ENCODE measurements at places on chromosomes 3 and 15.

- no peak for DNase-seq
Measured at GRCh38 chr15:65371976-65372786, 5.6 kb downstream of the IGDCC3 start.

GRCh38 chr15:31344266-31344665 is 17.6 kb downstream of the KLF13 start:
- no peak for DNase-seq

DNA sequence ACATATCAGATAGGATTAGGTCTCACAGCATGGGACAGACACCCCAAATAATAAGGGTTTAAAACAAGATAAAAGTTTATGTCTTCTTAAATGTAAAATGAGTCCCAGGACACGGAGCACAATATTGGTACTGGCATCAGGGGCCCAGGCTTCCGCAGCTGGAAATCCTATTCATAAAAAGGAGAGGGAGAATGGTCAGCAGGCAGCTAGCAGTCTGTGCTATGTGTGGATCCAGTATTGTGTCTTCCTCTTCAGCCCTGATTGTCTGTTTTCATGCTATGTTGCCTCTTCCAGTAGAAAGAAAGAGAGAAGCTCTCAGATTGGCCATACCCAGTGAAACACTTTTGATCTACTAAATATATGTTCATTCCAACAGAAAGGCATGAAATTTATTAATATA is 319.3 kb upstream of the SLCO3A1 start:
- no peak for DNase-seq

GRCh38 chr3:73504239-73504638 is 120.5 kb downstream of the PDZRN3 start:
- DNase-seq: peak; percentile 60

- no peak for DNase-seq
Measured at GRCh38 chr15:76756381-76756780, 148.8 kb downstream of the SCAPER start.

- peak; percentile 76 for DNase-seq
Measured at GRCh38 chr3:194315088-194315964, 35.8 kb downstream of the CPN2 start.

DNA sequence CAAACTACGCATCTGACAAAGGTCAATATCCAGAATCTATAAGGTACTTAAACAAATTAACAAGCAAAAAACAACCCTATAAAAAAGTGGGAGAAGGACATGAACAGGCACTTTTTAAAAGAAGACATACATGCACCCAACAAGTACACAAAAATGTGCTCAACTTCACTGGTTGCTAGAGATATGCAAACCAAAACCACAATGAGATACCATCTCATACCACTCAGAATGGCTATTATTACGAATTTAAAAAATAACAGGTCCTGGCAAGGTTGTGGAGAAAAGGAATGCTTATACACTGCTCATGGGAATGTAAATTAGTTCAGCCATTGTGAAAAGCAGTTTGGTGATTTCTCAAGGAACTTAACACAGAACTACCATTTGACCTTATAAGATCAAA is 175.6 kb upstream of the MLF1 start:
- no peak for DNase-seq

- no peak for DNase-seq
Measured at GRCh38 chr3:15781637-15782402, 16.0 kb downstream of the ANKRD28 start.

DNA sequence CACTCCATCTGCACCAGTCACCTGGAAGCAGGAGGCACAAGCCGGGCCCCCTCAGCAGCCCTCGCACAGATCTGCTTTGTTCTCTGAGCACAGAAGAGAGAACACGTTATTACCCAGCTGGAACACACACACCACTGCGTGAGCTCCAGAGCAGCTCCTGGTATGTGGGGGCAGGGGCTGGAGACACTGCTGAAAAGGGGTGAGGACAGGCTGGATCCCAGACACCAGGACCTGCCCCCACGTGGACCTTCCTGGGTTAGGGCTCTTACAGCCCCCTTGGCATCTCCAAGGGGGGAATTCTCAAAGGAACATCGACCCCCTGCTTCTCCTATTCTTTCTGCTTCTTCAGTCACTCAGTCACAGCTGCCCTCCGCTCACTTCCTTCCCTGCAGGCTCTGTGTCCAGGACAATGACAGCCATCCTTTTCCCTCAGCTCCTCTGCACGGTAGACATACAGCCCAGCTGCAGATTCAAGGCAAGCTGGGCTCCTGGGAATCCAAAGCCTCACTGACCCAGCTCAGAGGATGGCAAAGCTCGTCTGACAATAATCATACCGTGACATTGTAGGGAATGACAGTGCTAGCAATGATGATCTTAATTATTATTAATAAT is 33.7 kb downstream of the PRR20G start:
- no peak for DNase-seq

GRCh38 chr15:68980786-68981185 is 33.7 kb upstream of the NOX5 start:
- no peak for DNase-seq

DNA sequence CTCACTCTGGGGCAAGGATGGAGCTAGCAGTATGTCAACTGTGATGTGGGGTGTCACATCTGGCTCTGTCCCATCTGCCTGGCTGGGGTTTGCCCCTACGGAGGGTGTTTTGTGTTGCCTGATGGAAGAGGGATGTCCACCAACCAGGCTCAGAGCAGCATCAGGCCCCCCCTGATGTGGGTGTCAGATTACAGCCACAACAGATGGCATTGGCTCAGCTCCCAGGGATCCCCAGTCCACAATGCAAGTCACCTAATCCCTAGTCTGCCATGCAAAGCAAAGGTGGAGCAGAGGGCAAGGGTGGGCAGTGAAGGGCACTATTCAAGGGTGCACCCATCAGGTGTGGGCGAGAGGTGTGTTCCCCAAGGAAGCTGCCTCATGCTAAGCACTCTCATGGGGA is 48.9 kb upstream of the AMOTL2 start:
- DNase-seq: no peak

- peak; percentile 14 for DNase-seq
Measured at GRCh38 chr3:160163229-160163878, 61.9 kb upstream of the C3orf80 start.

GRCh38 chr3:170989100-170989648 is 37.3 kb downstream of the SLC2A2 start:
- DNase-seq: no peak

- DNase-seq: no peak
Measured at GRCh38 chr3:183158113-183158512, 4.4 kb downstream of the LAMP3 start.

- no peak for DNase-seq
Measured at GRCh38 chr15:58520464-58520863, 88.7 kb downstream of the LIPC start.

- no peak for DNase-seq
Measured at GRCh38 chr3:169528289-169528688, 135.2 kb downstream of the MECOM start.

- DNase-seq: no peak
Measured at GRCh38 chr3:126956866-126957650, 25.9 kb upstream of the PLXNA1 start.

- DNase-seq: no peak
Measured at GRCh38 chr15:48282216-48282615, 49.0 kb upstream of the DUT start.

- no peak for DNase-seq
Measured at GRCh38 chr3:17579289-17580031, 163.0 kb downstream of the TBC1D5 start.

- peak; percentile 94 for DNase-seq
Measured at GRCh38 chr15:36501063-36501678, 78.3 kb upstream of the CDIN1 start.

- no peak for DNase-seq
Measured at GRCh38 chr3:73926360-73927202, 301.8 kb upstream of the PDZRN3 start.

GRCh38 chr3:171056528-171056927 is 30.0 kb upstream of the SLC2A2 start:
- no peak for DNase-seq

- DNase-seq: no peak
Measured at GRCh38 chr3:165518346-165518745, 318.9 kb downstream of the BCHE start.

DNA sequence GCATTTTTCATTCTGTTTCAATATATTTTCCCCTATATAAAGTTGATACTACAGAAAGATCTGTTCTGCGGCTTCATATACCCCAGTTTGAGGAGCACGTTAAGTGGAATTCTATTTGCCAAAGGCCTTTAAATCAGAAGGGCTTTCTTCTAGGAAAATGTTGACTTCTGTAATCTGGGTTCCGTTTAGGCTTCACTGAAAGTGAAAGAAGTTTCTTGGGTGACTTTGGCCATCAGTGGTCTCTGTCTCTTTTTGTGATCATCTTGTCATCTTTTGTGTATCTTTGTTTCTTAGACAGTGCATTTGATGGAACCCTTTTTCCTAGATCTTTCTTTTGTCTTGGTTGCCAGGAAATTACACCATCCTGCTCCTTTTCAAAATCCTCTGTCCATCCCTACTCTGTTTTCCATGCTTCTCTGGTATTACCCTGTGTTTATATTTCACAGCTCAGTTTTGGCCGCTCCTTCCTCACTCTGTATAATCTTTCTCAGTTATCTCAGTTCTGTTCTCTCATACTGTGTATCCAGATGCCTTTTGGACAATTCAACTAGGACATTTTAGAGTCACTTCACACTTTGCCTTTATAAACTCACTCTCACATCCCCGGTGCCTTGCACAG is 40.7 kb upstream of the MAP3K13 start:
- no peak for DNase-seq

- DNase-seq: peak; percentile 55
Measured at GRCh38 chr15:75204340-75205063, 2.8 kb downstream of the C15orf39 start.

GRCh38 chr3:182644790-182645433 is 148.4 kb upstream of the ATP11B start:
- no peak for DNase-seq

DNA sequence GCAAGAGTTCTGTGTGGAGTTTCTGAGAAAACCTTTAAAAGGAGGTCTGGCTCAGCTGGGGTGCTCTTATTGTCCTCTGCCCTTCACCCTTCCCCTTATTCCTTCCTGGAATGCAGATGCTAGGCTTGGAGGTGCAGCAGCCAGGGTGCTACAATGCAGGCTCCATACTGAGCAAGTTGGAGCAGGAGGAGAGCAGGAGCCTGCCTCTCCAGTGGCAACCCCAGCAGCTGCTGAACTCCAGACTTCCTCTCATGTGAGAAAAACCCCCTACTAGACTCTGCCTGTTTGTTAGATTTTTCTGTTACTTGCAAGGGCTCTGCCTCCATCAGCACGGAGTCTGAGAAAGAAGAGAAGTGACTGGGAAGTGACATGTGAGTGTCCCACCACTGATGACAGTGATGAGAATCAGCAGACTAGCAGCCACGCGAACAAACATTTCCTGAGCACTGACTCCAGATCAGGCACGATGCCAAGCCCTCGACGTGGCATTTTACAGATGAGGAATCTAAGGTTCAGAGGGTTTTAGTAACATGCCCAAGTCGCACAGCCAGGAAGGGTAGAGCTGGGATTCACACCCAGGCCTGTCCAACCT is 16.1 kb upstream of the RARRES1 start:
- DNase-seq: no peak

GRCh38 chr3:37028329-37028728 is 35.0 kb downstream of the MLH1 start:
- no peak for DNase-seq

DNA sequence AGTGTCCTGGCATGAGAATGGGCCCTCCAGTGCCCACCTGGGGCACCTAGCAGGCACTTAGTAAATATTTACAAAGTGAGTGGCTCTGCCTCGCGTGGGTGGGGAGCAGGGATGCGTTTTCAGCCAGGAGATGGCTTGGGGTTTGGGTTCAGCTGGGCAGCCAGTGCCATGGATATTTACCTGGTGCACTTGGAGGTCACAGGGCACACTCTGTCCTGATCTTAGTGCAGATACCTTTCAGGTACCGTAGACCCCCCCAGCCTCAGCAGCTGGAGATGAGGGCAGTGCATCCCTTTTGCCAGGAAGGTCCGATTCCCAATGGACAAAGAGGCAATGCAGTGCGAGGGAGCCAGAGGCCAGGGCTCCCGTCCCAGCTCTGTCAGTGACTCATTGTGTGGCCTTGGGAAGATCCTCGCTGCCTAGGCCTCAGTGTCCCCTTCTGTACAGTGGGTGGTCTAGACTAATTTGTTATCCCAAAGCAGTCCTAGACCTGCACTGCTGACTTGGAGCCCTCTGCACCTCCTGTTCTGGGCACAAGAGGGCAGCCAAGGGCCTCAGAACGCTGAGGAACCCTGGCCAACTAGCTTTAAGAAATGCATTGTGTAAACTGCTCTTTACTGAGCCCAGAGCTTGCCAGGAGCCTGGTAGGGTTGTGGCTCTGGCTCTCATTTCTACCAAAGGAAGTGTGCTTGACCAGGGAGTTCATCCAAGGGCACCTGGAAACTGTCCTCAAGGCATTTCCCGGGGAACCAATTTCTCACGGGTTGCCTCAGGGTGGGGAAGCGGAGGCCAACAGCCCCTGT is 16.0 kb downstream of the HDAC11 start:
- DNase-seq: no peak

- DNase-seq: no peak
Measured at GRCh38 chr3:106144030-106144429, 275.2 kb upstream of the CBLB start.

GRCh38 chr3:4416427-4416945 is 50.6 kb downstream of the SUMF1 start:
- no peak for DNase-seq

DNA sequence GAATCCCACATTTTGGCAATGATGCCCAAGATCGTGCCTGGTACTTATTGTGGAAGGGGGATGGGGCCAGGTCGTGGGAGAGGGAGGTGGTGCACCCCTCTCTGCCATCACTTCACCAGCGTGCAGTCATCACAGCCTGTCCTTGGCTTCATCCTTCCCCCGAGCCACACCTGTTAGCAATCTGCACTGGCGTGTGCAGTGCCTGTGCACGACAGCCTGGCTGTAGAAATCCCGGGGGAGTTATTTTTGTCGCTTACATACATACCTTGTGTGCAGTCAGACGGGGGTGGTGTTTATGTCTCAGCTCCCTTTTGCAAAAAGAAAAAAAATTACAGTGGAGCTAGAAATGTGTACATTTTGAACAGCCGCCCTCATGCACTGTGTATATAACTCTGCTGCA is 216.0 kb downstream of the TLE3 start:
- no peak for DNase-seq

DNA sequence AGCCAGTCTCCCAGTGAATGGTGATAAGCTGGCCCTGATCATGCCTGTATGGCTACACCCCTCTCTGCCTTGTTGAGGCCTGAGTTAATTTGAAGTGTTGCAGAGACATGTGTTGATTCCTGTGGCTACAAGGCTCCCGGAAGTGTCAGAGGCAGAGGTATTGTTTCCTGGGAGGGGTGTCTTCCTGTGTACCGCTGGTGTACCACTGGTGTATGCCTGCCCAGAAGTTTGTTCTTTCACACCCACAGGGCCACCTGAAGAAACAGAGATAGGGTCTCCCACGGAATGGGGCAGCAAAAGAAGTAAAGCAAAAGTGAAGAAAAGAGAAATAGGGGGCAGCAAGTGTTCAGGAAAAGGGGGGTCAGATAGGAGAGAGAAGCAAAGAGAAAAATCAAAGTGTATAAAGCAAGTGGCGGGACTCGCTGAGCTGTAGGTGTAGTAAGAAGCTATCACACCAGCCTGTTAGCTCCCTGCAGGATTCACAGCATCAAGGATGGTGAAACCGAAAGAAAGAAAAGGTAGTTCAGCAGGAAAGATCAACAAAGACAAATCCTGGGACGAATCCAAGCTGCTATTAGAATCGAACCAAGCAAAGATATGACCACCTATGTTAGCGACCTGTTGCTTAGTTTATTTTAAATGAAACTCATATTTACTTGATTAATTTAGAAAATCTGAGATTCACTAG is 36.6 kb upstream of the CD47 start:
- DNase-seq: no peak

- peak; percentile 36 for DNase-seq
Measured at GRCh38 chr3:87227104-87227834, at the start of gene CHMP2B. CHMP2B (plus strand) TSS chr3:87227309; CDS start chr3:87227523, 214 bp downstream.

Measured in NCI-H2081 treated with DMSO at 0.1 percent for 48 hours (cell line).